ENCODE measurements at places on chromosomes 2 and 18.

DNA sequence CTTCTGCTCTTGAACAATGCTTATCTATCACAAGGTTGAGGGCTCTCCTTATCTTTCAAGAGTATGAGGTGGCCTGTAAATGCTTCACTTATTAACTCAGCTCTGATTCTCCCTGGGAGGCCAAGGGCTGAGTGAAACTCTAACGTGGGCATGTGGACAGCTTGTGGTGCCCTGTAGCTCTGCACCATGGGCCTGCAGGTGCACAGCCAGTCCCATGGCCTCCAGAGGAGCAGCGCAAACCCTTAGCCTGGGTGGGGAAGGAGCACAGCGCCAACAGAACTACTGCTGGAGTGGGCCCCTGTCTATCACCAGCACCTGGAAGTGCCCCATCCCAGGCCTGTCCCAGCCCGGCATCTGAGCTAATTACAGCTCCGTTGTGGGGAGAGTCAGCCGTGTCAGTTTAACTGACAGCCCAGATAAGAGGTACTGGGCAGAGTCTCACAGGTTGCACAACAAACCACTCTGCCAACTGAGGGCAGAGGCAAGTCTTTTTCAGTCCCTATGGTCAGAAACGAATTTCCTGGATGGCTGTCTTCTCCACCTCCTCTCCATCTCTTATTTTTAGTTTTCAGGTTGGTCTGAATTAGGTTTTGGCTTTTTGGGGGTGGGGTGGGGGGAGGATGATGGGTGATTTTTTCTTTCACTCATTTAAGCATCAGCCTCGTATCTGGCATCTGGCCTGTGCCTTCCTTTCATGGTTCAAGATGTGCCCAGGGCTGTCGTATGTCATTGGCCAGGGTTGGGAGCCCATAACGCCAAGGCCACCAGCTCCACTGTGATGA lies 219.5 kb downstream of the BCL2 start:
- no peak overlapping the region for H3K4me3 ChIP-seq
- no peaks in the 10 kb centered on the region for H3K36me3 ChIP-seq
- DNase-seq = no peak
- no peaks in the 10 kb centered on the region for H3K4me1 ChIP-seq
- H3K27ac ChIP-seq = no peak overlapping the region

DNA sequence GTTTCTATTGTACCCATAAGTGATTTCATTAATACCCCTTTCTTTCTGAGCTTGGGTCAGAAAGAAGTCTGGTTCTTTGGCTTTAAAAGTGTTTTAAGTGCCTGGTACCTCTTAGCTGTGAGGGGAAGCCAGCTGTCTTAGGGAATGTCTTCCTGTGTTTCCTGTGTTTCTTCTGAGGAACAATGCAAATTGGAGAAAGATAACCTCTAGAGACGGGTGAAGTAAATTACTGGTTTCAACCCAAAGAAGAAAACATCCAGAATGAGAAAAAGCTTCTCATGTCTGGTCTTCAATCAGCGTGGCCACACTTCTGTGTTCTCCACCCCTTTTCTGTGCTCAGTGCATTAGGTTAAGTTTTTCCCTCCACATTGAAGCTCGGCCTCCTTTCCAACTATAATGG lies 10.2 kb upstream of the CHN1 start:
- no peaks in the 10 kb centered on the region for H3K36me3 ChIP-seq
- H3K4me3 ChIP-seq = no peak overlapping the region
- H3K27ac ChIP-seq = no peak overlapping the region
- no peaks in the 10 kb centered on the region for H3K27me3 ChIP-seq
- no peak for DNase-seq

DNA sequence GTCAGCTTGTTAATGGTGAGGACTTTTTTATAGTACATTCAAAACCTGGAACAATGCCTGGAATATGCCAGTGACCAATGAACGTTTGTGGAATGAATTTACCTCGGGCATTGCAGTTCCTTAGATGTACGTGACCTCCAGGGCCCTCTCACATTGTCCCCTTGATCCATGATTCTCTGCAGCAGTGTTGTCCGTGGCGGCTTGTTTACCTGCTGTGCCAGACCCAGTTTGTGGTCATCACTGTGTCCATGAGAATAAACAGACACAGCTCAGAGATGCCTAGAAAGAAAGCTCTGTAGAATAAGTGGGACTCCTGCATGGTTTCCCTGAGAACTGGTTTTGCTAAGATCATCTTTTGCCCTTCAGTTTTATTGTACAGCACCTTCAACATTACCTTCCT lies 1132.2 kb downstream of the DPP10 start:
- H3K27me3 ChIP-seq = no peaks in the 10 kb centered on the region
- H3K36me3 ChIP-seq = no peaks in the 10 kb centered on the region
- H3K27ac ChIP-seq = no peak overlapping the region

- no peaks in the 10 kb centered on the region for H3K4me1 ChIP-seq
- H3K27ac ChIP-seq = no peak overlapping the region
- no peaks in the 10 kb centered on the region for H3K27me3 ChIP-seq
- no peak for DNase-seq
- H3K36me3 ChIP-seq = no peaks in the 10 kb centered on the region
- H3K4me3 ChIP-seq = no peak overlapping the region
Measured at GRCh38 chr18:76507830-76508385, 12.9 kb upstream of the ZNF516 start.

GRCh38 chr2:3112131-3112530 lies 265.5 kb downstream of the EIPR1 start:
- no peaks in the 10 kb centered on the region for H3K36me3 ChIP-seq
- DNase-seq = peak; percentile 79
- H3K4me3 ChIP-seq = no peak overlapping the region
- no peaks in the 10 kb centered on the region for H3K4me1 ChIP-seq
- no peak overlapping the region for H3K27ac ChIP-seq

DNA sequence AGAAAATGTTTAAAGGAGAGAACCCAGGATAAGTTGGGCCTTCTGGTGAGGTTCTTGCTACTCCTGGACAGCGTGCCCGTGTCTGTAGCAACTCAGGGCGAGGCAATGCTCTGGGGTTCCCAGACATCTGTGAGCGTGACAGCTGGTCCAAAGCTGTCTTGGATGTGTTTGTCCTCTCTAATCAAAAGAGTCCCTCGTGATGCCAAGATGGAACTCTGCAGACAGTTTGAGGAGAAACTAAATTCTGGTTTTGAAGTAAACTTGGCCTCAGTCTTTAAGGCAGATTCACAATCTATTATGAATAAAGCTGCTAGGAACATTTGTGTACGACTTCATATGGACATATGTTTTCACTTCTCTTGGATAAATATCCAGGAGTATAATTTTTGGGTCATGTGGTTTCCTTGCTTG lies 47.3 kb downstream of the TMEM17 start:
- H3K4me3 ChIP-seq = no peak overlapping the region
- no peaks in the 10 kb centered on the region for H3K36me3 ChIP-seq
- peak overlapping the region; percentile 79 for H3K27ac ChIP-seq
- no peaks in the 10 kb centered on the region for H3K27me3 ChIP-seq
- DNase-seq = no peak

DNA sequence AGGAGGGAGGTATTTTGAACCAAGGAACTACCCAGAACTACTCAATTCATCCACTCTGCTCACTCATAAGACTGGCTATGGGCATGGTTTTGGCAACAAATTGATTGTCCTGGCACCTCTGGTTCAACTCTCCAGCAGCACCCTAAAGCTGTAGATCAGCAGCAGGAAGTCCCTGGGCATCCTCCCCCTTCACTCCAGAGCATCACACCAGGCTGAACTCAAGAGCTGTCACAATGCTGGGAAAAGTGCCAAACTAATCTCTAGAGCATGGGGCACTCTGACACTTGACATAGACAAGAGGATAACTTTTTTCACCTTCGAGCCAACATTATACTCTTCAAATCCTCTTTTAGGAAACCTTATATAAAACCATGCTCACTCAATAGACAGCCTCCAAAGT lies 154.1 kb upstream of the RBBP8 start:
- H3K27ac ChIP-seq = no peak overlapping the region

GRCh38 chr18:56986829-56987228 lies 160.1 kb upstream of the BOD1L2 start:
- DNase-seq = no peak
- no peak overlapping the region for H3K27ac ChIP-seq
- no peaks in the 10 kb centered on the region for H3K36me3 ChIP-seq
- no peaks in the 10 kb centered on the region for H3K27me3 ChIP-seq
- H3K4me1 ChIP-seq = no peaks in the 10 kb centered on the region

GRCh38 chr18:35110059-35110458 lies 68.8 kb downstream of the MAPRE2 start:
- H3K27me3 ChIP-seq = no peaks in the 10 kb centered on the region
- no peak overlapping the region for H3K4me3 ChIP-seq
- no peak overlapping the region for H3K27ac ChIP-seq
- no peaks in the 10 kb centered on the region for H3K36me3 ChIP-seq
- no peaks in the 10 kb centered on the region for H3K4me1 ChIP-seq
- no peak for DNase-seq

GRCh38 chr18:8401606-8402005 lies 207.6 kb upstream of the RAB12 start:
- H3K4me3 ChIP-seq = no peak overlapping the region
- H3K27me3 ChIP-seq = no peaks in the 10 kb centered on the region
- no peaks in the 10 kb centered on the region for H3K36me3 ChIP-seq
- no peak for DNase-seq
- no peak overlapping the region for H3K27ac ChIP-seq

GRCh38 chr2:128635361-128635900 lies 316.8 kb upstream of the HS6ST1 start:
- no peak overlapping the region for H3K27ac ChIP-seq
- no peak for DNase-seq

- H3K27ac ChIP-seq = no peak overlapping the region
- DNase-seq = no peak
- peaks cover 35% of the 10 kb centered on the region for H3K4me1 ChIP-seq
- no peak overlapping the region for H3K4me3 ChIP-seq
- H3K36me3 ChIP-seq = no peaks in the 10 kb centered on the region
Measured at GRCh38 chr2:109133746-109134145, 4.7 kb downstream of the SH3RF3 start.

GRCh38 chr2:182077448-182078142 lies 91.9 kb downstream of the PPP1R1C start:
- no peak overlapping the region for H3K27ac ChIP-seq
- H3K36me3 ChIP-seq = no peaks in the 10 kb centered on the region
- H3K27me3 ChIP-seq = no peaks in the 10 kb centered on the region
- no peak for DNase-seq
- no peaks in the 10 kb centered on the region for H3K4me1 ChIP-seq

DNA sequence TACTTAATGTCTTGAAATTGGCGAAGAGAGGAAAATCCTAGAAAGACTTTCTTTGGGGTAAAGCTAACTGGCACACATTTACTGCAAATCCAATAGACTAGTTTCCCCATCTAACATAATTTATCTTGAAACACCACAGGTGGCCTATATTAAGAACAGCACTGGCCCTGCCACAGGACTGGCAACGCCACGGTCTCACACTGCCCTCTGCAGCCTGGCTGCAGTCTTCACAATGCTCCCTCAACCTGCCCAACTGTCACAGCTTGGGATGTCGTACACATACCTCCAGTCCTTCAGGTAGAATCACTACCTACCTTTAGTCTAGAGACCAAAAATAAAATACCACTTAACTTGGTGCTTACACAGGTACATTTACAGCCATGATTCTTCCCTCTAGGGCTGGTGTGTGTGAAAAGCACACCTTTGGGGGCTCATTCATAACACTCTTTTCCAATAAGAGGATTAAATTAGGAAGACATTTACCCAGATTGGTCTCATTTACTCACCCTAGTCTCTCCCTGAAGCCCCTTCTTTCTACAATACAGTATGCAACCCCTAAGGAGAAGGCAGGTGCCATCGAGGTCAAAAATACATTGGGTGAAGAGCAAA lies 222.2 kb downstream of the C1D start:
- no peaks in the 10 kb centered on the region for H3K27me3 ChIP-seq
- DNase-seq = no peak
- H3K36me3 ChIP-seq = no peaks in the 10 kb centered on the region
- H3K4me1 ChIP-seq = no peaks in the 10 kb centered on the region
- H3K4me3 ChIP-seq = no peak overlapping the region

- no peaks in the 10 kb centered on the region for H3K27me3 ChIP-seq
- no peak overlapping the region for H3K4me3 ChIP-seq
- no peaks in the 10 kb centered on the region for H3K36me3 ChIP-seq
- H3K4me1 ChIP-seq = peaks cover 38% of the 10 kb centered on the region
- no peak for DNase-seq
- no peak overlapping the region for H3K27ac ChIP-seq
Measured at GRCh38 chr2:38444247-38444646, 67.2 kb upstream of the ATL2 start.

- no peaks in the 10 kb centered on the region for H3K27me3 ChIP-seq
- no peak for DNase-seq
- H3K4me1 ChIP-seq = peaks cover 100% of the 10 kb centered on the region
- H3K27ac ChIP-seq = peak overlapping the region; percentile 87
- H3K36me3 ChIP-seq = no peaks in the 10 kb centered on the region
- peak overlapping the region; percentile 37 for H3K4me3 ChIP-seq
Measured at GRCh38 chr2:217932803-217933616, 69.8 kb downstream of the TNS1 start.

DNA sequence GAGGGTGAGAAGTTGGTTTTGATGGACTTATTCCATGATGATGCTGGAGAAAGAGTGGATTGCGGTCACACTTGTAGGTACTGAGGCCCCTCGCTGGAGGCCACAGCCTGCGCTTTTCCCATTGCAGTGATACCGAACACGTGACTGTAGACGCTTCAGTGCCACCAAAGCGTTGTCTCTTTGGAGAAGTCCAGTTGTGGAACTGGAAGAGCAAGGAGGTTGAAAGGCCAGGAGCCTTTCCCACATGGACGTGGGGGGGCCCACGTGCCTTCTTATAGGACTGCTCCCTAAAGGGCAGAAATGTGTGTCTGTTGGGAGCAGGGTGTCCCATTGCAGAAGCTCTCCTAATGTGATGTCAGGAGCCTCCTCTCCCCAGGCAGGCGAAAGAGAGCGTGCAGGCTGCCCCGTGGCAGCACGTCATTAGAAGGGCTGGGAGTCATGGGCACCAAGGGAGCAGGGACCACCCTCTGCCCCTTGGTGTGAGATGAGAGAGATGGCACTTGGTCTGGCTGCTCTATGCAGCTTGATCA lies 31.5 kb downstream of the LPIN1 start:
- H3K36me3 ChIP-seq = peaks cover 42% of the 10 kb centered on the region
- H3K4me3 ChIP-seq = no peak overlapping the region
- H3K4me1 ChIP-seq = peaks cover 8% of the 10 kb centered on the region
- H3K27me3 ChIP-seq = no peaks in the 10 kb centered on the region
- peak; percentile 93 for DNase-seq

- H3K4me3 ChIP-seq = peak overlapping the region; percentile 76
- DNase-seq = no peak
- peak overlapping the region; percentile 96 for H3K27ac ChIP-seq
- no peaks in the 10 kb centered on the region for H3K27me3 ChIP-seq
- peaks cover 45% of the 10 kb centered on the region for H3K4me1 ChIP-seq
Measured at GRCh38 chr2:105744091-105744908, 412 bp upstream of the NCK2 start.

- H3K4me3 ChIP-seq = peak within 1 kb of the TSS; percentile 84
- peaks cover 16% of the 10 kb centered on the region for H3K36me3 ChIP-seq
- no peaks in the 10 kb centered on the region for H3K27me3 ChIP-seq
- H3K27ac ChIP-seq = peak within 1 kb of the TSS; percentile 91
Measured at GRCh38 chr2:105337122-105338019, at the start of gene C2orf49. Gene C2orf49, plus strand, starts transcription at chr2:105337540. Its CDS starts 48 bp downstream, at chr2:105337588.

DNA sequence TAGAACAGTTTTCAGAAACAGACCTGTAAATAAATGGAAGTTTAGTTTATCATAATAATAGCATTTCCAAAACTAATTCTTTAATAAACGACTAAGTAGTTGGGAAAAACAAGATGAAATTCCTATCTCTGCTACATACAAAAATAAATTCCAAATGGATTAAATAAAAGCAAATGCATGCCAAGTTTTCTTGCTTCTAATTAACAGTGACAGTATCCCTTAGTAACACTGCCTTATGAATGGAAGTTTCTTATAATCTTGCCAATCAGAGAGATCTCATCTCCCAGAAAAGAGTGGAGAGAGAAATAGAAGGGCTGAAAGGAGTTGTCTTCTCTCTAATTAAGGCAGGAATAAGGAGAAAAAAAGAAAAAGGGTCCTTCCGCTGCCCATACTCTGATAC lies 133.9 kb downstream of the GFPT1 start:
- H3K27me3 ChIP-seq = no peaks in the 10 kb centered on the region
- H3K4me1 ChIP-seq = peaks cover 19% of the 10 kb centered on the region
- no peak overlapping the region for H3K4me3 ChIP-seq
- DNase-seq = no peak
- peak overlapping the region; percentile 42 for H3K27ac ChIP-seq

Data from vagina (tissue), 2 donors.